LHCN-M2 (cell line): ENCODE measurements at places on chromosomes 3 and 15. TPM values are rescaled to one million over a fixed set of nuclear protein-coding genes. Genes with fewer than 3 reads are reported as not detected.

DNA sequence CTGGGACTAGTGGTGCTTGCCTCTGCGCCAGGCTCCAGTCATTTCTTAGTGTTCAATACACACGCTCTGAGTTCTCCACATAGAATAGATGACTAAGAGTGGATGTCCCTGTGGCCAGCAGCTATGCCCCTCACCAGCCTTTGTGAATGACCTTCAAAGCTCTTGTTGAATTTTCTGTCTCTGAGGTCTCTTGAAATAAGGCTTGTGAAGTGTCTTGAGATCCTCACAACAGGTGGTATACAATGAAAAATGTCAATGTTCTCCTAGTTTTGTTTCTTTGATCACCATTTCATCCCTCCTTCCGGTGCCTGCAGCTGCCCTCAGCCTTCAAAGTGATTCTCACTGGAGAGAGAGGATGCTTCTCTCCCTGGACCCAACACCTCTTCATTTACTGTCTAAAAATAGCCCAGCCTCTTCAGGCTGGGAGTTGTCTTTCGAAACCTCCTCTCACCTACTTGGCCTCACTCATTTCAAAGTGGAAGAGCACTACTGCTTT is 5.4 kb downstream of the MAPKBP1 start:
- peak; percentile 91 for DNase-seq

DNA sequence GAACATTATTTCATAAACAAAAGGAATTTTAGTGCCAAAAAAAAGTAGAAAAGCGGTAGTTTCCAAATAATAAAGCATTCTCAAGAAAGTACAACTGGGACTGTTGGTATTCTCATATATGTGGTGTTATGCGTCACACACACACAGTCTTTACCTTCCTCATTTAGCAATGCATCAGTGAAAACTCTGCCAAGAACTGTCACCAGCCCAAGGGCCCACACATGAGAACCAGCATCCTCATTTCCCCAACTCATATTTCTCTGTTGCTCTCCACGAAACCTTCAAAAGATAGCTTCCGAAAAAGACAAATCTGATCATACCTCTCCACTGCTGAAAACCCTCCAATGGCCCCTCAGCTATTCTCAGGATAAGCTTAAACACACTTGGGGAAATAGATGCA is 150.7 kb downstream of the CADPS start:
- DNase-seq: no peak

GRCh38 chr15:53251996-53252395 is 461.9 kb upstream of the ONECUT1 start:
- DNase-seq: no peak

GRCh38 chr3:115418583-115418982 is 204.7 kb upstream of the GAP43 start:
- no peak for DNase-seq

DNA sequence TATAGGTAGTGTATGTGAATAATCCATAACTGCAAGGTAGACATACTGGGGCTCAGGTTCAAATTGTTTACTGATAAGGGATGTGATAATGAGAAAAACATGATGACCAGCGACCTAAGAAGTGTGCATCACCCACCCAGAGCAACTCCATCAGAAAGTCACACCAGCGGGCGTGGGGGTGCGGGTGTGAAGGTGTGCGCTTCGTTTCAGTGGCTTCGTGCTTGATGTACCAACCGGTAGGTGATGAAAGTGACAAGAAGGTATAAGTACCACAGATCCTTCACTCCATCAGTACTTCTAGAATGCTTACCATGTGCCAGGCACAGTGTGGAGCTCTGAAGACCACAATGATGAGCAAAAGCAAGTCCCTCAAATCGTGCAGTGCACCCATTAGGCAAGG is 11.2 kb downstream of the ANP32A start:
- no peak for DNase-seq

GRCh38 chr3:16147220-16147994 is 27.1 kb upstream of the GALNT15 start:
- DNase-seq: no peak

GRCh38 chr3:190574473-190574872 is 60.6 kb downstream of the IL1RAP start:
- no peak for DNase-seq

GRCh38 chr3:114206342-114206741 is 27.5 kb upstream of the DRD3 start:
- no peak for DNase-seq

The ECE2 gene
- total RNA-seq: not detected in 2 replicates

The LRRC3B gene
- not detected in 2 replicates for total RNA-seq

The FBXW12 gene
- total RNA-seq: not detected in 2 replicates

The SLC28A1 gene
- total RNA-seq: not detected in 2 replicates

The PLA2G4E gene
- total RNA-seq: not detected in 2 replicates

The ALPK3 gene
- total RNA-seq: 33.5 and 37.4 TPM in 2 replicates

The HYAL2 gene
- 106 and 145 TPM in 2 replicates for total RNA-seq
